ENCODE measurements at places on chromosomes 3 and 15. TPM values are rescaled to one million over a fixed set of nuclear protein-coding genes. Genes with fewer than 3 reads are reported as not detected.

GRCh38 chr3:111859061-111859973, at the start of gene PHLDB2:
TSS of gene PHLDB2 (plus strand) at chr3:111859265. CDS start at chr3:111884078, 24,813 bp downstream.
- H3K4me1 ChIP-seq = peaks cover 12% of the 10 kb centered on the region
- no peak within 1 kb of the TSS for H3K27ac ChIP-seq
- peak; percentile 23 for DNase-seq

- H3K4me1 ChIP-seq = no peaks in the 10 kb centered on the region
- H3K4me3 ChIP-seq = no peak overlapping the region
- H3K36me3 ChIP-seq = no peaks in the 10 kb centered on the region
Measured at GRCh38 chr3:88311826-88312225, 162.1 kb downstream of the C3orf38 start.

- H3K4me3 ChIP-seq = no peak overlapping the region
- H3K36me3 ChIP-seq = no peaks in the 10 kb centered on the region
- no peak for DNase-seq
- H3K27ac ChIP-seq = no peak overlapping the region
- H3K27me3 ChIP-seq = peaks cover 9% of the 10 kb centered on the region
- peaks cover 4% of the 10 kb centered on the region for H3K4me1 ChIP-seq
Measured at GRCh38 chr15:63913786-63914315, 80.1 kb upstream of the HERC1 start.

DNA sequence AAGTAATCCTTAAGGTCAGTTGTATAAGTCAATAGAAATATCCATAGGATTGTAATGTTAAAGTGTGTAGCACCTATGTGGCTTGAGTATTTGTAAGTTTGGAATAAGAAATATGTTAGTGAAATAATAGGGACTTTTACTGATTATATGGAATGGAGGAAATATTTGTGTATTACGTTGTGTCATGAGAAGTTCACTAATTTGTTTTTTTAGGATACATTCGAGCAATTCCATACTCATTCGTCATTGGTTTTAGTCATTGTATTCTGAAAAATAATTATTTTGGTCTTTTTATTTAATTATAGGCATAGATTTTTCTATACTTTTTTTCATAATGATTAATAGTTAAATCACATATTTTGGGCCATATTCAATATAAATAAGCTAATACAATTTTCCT, 21.0 kb downstream of the MBNL1 start:
- peaks cover 22% of the 10 kb centered on the region for H3K36me3 ChIP-seq
- DNase-seq = no peak
- no peaks in the 10 kb centered on the region for H3K27me3 ChIP-seq

- no peak overlapping the region for H3K4me3 ChIP-seq
- no peaks in the 10 kb centered on the region for H3K36me3 ChIP-seq
- H3K4me1 ChIP-seq = no peaks in the 10 kb centered on the region
- no peak for DNase-seq
Measured at GRCh38 chr3:38283810-38284755, 2.0 kb downstream of the SLC22A14 start.

DNA sequence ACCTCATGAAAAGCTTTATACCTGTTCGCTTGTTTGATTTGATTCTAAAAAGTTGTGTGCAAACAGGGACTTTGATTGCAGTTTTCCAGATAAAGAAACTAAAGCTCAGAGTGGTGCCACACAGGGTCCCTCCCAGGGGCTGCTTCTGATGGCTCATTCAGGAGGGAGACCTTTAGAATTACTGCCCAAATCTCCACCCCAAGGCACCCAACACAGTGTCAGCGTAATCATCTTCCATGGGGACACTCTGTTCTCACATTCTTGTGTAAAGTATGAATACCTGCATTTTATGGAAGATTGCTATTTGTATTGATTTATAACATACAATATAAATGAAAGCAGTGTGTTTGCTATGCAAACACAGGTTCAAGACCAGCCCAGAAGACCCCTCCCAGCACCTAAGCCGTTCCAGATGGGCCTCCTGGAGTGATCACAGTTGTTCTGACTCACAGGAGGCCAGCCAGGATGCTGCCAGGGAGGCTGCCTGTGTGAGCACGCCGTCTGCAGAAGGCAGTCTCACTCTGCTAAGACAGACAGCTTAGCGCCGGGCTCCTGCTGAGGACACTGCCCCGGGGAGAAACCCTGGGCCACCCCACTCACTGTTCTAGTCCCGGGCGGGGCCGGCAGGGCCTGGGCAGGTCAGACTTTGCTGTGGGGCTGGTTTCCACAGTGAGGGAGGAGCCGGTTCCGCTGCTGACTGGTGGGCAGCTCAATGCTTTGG, 185.6 kb downstream of the FAM43A start:
- no peak overlapping the region for H3K27ac ChIP-seq
- no peak for DNase-seq
- no peaks in the 10 kb centered on the region for H3K4me1 ChIP-seq

- H3K27me3 ChIP-seq = peaks cover 18% of the 10 kb centered on the region
- no peaks in the 10 kb centered on the region for H3K36me3 ChIP-seq
- H3K4me3 ChIP-seq = no peak overlapping the region
Measured at GRCh38 chr15:39852250-39852649, 67.8 kb downstream of the GPR176 start.

DNA sequence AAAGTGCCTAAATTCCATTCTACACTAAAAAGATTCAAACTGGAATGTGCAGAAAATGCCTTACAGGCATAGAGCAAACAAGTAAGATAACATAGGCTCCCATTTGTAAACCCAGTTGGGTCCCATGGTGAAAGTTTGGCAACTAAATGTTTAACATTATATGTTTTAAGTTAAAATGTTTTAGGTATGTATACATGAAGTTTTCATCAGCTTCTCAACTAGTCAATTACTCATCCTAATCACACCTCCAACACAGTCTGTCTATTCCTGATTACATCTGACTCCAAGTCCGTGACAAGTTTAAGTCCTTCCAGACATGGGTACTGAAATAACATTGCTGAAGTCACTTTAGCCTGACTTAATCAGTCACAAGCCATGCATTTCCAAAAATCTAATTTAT, 25.0 kb downstream of the MYLK start:
- no peak overlapping the region for H3K4me3 ChIP-seq
- no peaks in the 10 kb centered on the region for H3K4me1 ChIP-seq
- no peaks in the 10 kb centered on the region for H3K36me3 ChIP-seq
- no peak for DNase-seq
- peaks cover 1% of the 10 kb centered on the region for H3K27me3 ChIP-seq
- no peak overlapping the region for H3K27ac ChIP-seq

- DNase-seq = no peak
- no peak overlapping the region for H3K4me3 ChIP-seq
- H3K4me1 ChIP-seq = peaks cover 2% of the 10 kb centered on the region
- H3K27me3 ChIP-seq = peaks cover 7% of the 10 kb centered on the region
Measured at GRCh38 chr15:55457401-55458022, 49.2 kb downstream of the PIERCE2 start.

DNA sequence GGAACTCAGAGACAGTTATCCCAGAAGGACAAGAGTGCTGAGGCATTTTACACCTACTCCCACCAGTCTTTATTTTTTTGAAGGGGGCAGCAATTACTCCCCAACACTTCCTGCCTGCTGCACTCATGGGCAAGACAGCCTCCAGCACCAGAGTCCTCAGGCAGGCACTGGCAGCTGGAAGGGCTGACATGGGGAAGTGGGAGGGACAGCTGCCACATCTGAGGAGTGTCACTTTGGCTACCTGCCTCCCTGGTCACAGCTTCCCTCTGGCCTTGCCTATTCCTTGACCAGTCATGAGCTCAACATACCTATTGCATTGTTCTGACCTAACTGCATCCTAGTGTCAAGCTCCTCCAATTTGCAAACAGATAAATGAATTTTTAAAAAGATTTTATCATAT, 10.2 kb upstream of the LACTB start:
- no peak for DNase-seq
- peaks cover 7% of the 10 kb centered on the region for H3K27me3 ChIP-seq
- no peaks in the 10 kb centered on the region for H3K4me1 ChIP-seq
- H3K36me3 ChIP-seq = no peaks in the 10 kb centered on the region

- H3K4me3 ChIP-seq = no peak overlapping the region
- DNase-seq = no peak
- H3K27ac ChIP-seq = no peak overlapping the region
- H3K36me3 ChIP-seq = peaks cover 4% of the 10 kb centered on the region
Measured at GRCh38 chr15:77247116-77247515, 172.8 kb downstream of the PEAK1 start.

- H3K27ac ChIP-seq = no peak overlapping the region
- H3K36me3 ChIP-seq = peaks cover 3% of the 10 kb centered on the region
- H3K4me3 ChIP-seq = no peak overlapping the region
- no peak for DNase-seq
- H3K27me3 ChIP-seq = no peaks in the 10 kb centered on the region
Measured at GRCh38 chr3:186821429-186822387, 15.4 kb upstream of the RFC4 start.

DNA sequence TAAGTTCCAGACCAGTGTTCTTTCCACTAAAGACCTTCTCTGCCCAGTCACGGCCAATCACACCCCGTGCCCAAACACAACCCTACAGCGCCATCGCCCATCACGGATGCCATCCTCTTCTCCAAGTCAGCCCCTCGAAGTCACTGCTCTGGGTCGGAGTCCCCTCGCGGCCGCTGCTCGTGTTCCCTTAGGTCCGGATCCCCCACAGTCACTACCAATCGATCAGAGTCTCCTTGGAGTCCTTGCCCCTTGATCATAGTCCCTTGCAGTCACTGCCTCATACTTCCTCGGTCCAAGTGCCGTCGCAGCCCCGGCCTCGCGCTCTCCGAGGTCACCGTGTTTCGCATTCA, 461 bp downstream of the PCYT1A start:
- peak overlapping the region; percentile 96 for H3K4me3 ChIP-seq
- H3K4me1 ChIP-seq = peaks cover 29% of the 10 kb centered on the region
- no peaks in the 10 kb centered on the region for H3K27me3 ChIP-seq
- peaks cover 9% of the 10 kb centered on the region for H3K36me3 ChIP-seq

DNA sequence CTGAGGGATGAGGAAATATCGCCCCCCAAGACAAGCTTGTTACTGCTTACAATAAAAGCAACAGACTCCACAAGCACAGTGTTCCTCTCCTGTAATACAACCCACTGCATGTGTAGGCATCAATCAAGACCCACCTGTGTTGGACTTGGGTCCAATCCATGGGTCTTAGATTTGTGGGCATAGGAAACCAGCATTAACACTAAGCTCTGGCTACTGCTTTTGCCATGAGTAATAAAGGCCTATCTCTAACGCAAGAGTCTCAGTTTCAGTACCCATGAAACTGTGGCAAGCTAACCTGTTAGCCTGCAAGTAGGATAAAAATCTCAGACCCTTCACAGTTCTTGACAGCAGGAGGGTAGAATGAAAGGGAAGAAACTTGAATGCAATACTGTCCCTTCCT, 5.2 kb upstream of the EIF1B start:
- H3K4me3 ChIP-seq = no peak overlapping the region
- no peaks in the 10 kb centered on the region for H3K36me3 ChIP-seq
- DNase-seq = no peak
- H3K4me1 ChIP-seq = peaks cover 4% of the 10 kb centered on the region
- no peak overlapping the region for H3K27ac ChIP-seq
- H3K27me3 ChIP-seq = peaks cover 2% of the 10 kb centered on the region

GRCh38 chr3:187836823-187837770, 91.8 kb upstream of the BCL6 start:
- H3K36me3 ChIP-seq = peaks cover 12% of the 10 kb centered on the region
- peaks cover 27% of the 10 kb centered on the region for H3K4me1 ChIP-seq
- H3K27ac ChIP-seq = no peak overlapping the region
- no peak for DNase-seq

GRCh38 chr15:101050623-101051290, 131.6 kb downstream of the LRRK1 start:
- H3K4me3 ChIP-seq = no peak overlapping the region
- no peaks in the 10 kb centered on the region for H3K27me3 ChIP-seq
- H3K36me3 ChIP-seq = no peaks in the 10 kb centered on the region
- no peak overlapping the region for H3K27ac ChIP-seq

- DNase-seq = no peak
- no peak overlapping the region for H3K4me3 ChIP-seq
- H3K36me3 ChIP-seq = peaks cover 20% of the 10 kb centered on the region
- no peaks in the 10 kb centered on the region for H3K27me3 ChIP-seq
Measured at GRCh38 chr3:158205994-158206393, 96.1 kb downstream of the RSRC1 start.

DNA sequence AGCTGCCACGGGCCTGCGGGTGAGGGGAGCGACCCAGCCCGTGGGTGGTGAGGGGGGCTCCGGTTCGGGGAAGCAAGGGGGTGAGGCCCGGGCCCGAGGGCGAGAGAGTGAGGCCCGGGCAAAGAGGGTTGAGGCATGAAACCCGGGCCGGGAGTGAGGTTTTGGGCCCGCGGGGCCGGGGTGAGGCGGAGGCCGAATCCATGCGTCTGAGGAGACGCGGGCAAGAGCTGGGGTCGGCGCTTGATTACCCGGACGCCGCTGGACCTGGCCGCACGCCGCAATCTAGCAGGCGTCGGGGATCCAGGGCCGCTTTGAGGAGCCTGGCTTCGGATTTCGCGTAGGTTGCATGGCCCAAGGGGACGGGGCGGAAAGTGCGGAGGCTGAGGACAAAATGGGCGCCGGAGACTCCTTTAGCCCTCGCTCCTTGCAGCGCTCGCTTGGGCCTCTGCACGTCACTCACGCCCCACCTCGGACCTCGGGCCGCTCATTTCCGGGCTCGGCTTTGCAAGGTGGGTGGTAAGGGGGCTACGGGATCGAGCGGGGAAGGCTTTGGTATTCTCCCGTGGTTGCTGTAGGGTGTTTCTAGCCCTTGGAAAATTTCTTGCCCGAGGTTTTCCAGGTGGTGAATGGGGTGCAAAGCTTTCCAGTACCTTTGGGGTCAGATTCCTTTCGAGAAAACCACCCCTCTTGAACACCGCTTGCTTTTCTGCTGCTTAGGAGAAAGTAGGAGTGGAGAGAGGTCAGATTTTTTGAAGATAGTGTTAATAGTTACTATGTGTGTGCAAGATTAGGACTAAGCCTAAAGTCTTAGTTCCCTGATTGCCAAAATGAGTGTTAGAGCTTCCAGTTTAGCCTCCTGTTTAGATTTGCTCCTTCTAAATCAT, 827 bp downstream of the SLC25A36 start:
- H3K27ac ChIP-seq = peak overlapping the region; percentile 96
- H3K4me1 ChIP-seq = peaks cover 34% of the 10 kb centered on the region
- peak overlapping the region; percentile 91 for H3K4me3 ChIP-seq
- peaks cover 10% of the 10 kb centered on the region for H3K27me3 ChIP-seq
- DNase-seq = peak; percentile 40

Gene CD200R1
- total RNA-seq = 3.4 TPM

Gene PLA2G4E
- not detected for total RNA-seq

Gene CTXN2
- 0.05 TPM for total RNA-seq

Gene ROBO1
- 0.05 TPM for total RNA-seq

Gene LNP1
- total RNA-seq = 2.0 TPM

Gene GOLGA8J
- total RNA-seq = not detected

Gene HCLS1
- total RNA-seq = 234 TPM

Gene TM4SF1
- total RNA-seq = not detected

Gene SEMA3G
- 0.32 TPM for total RNA-seq

Gene DPPA4
- total RNA-seq = not detected

Gene SAXO2
- total RNA-seq = not detected

Gene KIF15
- total RNA-seq = 28.7 TPM

Gene DTX3L
- 32.4 TPM for total RNA-seq
